Osteocyte (in vitro differentiated cells): ENCODE measurements at places on chromosomes 3 and 15. TPM values are rescaled to one million over a fixed set of nuclear protein-coding genes. Genes with fewer than 3 reads are reported as not detected.

GRCh38 chr3:10299175-10299574, 6.4 kb upstream of the GHRL start:
- DNase-seq: no peak

DNA sequence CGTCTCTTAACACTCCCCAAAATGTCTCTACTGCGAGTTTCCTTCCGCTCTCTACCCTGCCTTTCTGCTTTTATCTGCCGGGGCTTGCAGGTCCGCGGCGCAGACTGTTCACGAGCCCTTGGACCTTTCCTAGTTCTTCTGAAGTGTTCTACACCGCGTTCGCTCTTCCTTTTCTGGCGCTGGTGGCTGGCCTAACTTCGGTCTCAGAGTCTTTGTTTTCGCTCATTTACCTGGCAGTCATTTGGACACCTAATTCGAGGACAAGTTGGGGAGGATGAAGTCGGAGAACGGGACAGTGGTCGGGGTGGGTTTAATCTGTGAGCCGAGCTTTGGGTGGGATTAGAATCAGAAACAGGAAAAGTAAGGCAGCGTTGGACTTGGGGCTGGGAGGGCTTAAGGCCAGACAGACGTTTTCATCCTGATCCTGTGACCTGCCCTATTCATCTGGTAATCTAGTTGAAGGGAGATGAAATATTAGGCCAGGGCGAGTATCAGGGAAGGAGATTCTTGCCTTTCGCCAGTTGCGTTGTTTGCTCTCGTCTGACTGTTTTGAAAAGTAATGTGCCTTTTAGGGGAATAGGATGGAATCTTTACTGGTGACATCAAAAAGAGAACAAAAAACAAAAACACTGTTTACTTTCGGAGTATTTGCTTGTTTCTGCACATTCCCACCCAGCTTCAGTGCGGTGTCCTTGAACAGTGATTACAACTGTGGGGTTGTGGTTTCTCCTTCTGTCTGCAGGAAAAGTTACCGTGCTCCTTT, 1.8 kb downstream of the DIPK2A start:
- no peak for DNase-seq

DNA sequence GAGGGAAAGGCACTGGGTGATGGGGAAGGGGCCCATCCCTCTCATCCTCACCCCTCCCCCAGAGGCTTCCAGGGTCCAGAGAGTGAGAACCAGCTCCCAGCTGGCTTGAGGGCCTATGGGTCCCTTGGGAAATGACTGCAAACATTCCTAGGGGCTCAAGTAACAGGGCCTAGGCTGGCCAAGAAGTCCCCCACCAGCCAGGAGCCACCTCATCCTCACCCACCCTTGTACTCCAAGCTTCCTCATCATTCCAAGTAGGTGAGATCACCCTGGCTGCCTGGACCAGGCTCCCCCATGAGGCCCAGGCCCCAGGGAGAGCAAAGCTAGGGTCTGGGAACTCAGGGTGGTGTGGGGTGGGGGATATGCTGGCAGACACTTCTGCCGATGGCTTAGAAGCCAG, 14.8 kb downstream of the LOXL1 start:
- DNase-seq: peak; percentile 88

- no peak for DNase-seq
These were observed 321.8 kb downstream of the TIGIT start for GRCh38 chr3:114615523-114616085.

- no peak for DNase-seq
These were observed 122.7 kb upstream of the IGF1R start for GRCh38 chr15:98525661-98526001.

Gene RTP4
- total RNA-seq: 0.21 TPM in 1 of 2 replicates, not detected in the other

Gene NDN
- total RNA-seq: 27.8 and 29.7 TPM in 2 replicates

Gene CKMT1A
- total RNA-seq: not detected in 2 replicates
